ENCODE measurements at places on chromosomes 16 and 17.

DNA sequence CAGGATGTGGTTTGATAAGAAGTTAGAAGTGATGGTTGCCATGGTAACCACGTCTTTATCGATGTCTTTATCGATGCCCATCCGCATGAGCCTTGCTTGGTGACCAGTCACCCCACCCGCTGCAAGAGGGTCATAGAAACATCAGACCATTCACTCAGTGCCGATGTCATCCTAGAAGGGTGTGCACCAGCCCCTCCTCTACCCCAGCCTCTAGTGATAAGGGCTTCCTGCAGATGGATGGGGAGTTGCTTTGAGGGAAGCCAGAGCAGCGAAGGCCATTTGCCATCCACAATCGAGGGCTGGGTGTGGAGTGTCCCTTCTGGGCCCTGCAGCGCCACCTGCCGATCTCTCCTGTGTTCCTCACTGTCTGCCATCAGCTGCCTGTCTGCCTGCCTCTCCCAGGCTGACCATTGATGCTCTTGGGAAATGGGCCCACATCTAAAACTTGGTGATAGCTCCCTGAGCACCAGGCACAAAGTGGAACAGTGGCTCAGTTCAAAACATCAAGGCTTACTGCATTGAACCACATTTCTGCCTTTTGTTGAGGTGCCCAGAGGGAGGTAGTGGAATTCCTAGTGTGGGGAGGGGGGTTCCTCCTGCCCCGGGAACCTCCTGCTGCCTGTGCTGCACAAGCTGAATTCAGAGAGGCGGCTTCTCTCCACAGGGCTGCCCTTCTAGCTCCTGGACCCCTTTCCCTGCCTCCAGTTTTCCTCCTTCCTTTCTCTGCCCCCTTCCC is 8.9 kb downstream of the CALB2 start:
- DNase-seq, result no peak

DNA sequence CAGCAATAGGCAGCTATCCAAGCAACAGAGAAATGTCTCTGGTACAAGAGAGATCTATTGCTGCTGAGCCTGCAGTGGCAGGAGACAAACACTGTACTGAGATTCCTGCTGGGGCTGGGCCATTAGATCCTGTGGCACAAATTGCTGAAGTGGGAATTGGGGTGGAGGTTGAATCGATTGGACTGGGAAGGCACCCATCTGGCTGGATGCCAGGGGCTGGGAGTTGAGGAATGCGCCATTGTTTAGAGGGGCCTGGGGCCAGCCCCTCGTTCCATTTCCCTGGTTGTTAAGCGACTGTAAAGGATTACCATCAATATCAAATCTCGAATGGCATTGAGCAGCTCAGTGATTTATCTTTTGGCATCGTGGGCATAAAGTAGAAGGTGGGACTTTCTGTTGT is 54.1 kb upstream of the ARL4D start:
- no peak for DNase-seq

GRCh38 chr16:69860233-69861231 is 90.6 kb upstream of the CLEC18A start:
- DNase-seq, result no peak

DNA sequence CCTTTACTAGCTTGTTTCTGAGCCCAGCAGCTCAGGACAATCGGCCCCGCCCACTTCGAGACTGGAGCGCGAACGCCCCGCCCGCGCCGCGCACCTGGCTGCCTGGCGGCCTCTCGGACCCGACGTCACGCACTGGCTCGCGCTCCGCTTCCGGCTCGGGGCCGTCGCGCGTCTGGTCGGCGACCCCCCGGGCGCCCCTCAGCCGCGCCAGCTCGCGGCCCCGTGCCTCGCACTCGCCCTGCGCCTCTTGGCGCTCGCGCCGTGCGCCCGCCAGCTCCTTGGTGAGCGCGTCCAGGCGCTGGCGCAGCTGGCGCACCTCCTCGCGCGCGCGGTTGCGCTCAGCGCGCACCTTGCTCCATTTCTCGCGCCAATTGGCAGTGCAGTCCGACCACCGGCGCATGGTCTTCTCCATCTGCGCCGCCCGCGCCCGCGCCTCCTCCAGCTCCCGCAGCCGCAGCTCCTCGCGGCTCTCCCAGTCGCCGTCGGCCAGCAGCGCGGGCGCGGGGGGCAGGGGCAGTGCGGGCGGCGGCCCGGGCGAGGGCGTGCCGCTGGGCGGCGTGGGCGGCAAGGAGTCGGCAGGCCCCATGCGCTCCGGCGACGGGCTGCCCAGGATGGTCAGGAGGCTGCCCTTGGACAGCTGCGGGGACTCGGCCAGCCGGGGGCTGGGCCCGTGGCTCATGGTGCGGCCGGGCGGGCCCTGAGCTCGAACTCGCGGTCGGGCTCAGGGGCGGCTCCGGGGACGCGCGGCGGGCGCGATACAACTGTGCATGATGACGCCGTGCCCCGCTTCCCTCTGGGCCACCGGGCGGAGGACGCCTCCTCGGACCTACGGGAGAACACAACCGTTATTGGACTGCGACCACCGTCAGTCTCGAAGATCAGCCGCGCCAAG is 7.6 kb downstream of the CCDC102A start:
- no peak for DNase-seq

- peak; percentile 21 for DNase-seq
These were observed 264.5 kb downstream of the FTO start for GRCh38 chr16:53968454-53968853.

- DNase-seq, result no peak
These were observed 37.3 kb upstream of the VWA3A start for GRCh38 chr16:22054847-22055590.

- DNase-seq, result no peak
These were observed 36.2 kb upstream of the CLEC3A start for GRCh38 chr16:77986011-77986740.

DNA sequence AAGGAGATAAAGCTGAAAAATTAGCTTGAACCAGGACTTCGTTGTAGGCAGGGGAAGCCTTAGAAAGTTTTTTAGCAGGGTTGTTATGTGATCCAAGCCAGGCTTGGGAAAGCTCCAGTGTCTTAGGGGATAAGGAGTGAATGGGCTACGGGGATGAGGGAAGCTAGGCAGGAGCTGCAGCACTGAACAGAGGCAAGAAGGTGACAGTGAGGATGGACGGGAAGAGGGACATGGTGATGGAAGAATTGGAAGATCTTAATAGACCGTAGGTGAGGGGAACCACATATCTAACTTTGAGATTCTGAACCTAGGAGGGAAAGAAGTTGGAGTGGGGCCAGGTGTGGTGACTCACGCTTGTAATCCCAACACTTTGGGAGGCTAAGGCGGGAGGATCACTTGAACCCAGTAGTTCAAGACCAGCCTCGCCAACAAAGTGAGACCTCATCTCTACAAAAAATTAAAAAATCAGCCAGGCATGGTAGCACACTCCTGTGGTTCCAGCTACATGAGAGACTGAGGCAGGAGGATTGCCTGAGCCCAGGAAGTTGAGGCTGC is 3.2 kb downstream of the RHBDL3 start:
- no peak for DNase-seq

GRCh38 chr17:27624539-27624938 is 6.4 kb upstream of the LGALS9 start:
- DNase-seq, result no peak

DNA sequence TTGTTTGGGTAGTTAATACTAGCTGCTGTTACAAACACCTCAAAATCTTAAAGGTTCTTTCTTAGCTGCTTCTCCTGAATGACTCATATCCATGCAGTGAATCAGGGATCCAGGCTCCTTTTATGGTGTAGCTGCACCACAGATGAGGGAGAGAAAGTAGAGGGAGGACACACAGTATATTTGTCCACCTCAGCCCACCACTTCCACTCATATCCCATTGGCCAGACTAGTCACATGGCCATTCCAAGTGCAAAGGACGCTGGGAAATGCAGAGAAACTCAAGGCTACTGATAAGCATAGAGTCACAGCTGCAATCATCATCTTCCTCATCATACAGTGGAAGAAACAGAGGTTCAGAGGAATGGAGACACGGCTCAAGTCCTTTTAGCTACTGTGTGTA is 63.8 kb downstream of the GSG1L start:
- DNase-seq, result no peak

GRCh38 chr17:31488264-31488981 is 96.9 kb downstream of the RAB11FIP4 start:
- DNase-seq, result no peak

DNA sequence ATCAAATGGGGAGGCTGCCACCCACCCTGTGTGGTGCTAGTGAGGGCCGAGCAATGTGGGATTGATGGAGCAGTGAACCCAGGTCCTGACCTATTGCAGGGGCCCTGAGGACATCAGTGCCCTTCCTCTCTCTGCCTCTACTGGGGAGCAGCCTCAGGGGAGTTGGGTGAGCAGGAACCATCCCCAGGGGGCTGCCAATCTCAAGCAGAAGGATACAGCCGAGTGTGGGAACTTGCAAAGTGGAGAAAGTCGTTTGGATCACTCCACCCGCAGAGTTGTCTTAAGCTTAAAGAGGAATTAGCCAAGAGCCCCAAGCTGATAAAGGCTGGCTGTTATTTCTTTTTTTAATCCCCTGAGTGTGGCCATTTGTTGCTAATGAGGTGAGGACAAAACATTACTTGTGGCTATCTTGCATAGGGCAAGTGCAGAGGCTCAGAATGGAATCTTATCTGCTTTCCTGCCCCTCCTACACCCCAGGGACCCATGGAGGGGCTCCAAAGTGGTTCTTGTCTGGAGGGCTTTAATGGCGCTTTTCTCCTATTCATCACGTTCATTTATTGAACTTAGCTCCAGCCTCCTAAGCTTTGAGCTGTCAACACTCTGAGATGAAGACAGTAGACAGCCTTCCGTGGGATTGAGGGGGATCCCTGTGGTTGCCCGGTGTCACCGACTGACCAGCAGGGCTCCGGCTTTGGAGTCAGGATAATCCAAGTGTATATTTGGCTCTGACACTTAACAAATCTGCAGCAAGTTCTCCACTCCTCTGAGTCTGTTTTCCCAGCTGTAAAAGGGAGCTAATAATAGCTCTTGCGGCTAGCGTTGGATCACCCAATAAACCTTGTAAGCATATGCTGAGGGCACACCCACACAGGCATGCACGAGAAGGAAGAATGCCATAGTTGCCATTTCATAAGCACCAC is 45.1 kb downstream of the MYH11 start:
- peak; percentile 87 for DNase-seq

GRCh38 chr17:7222093-7222971 is 2.6 kb downstream of the ACADVL start:
- DNase-seq, result no peak

Measured in GM04503 (cell line).